ENCODE measurements at places on chromosomes 1 and 21.

DNA sequence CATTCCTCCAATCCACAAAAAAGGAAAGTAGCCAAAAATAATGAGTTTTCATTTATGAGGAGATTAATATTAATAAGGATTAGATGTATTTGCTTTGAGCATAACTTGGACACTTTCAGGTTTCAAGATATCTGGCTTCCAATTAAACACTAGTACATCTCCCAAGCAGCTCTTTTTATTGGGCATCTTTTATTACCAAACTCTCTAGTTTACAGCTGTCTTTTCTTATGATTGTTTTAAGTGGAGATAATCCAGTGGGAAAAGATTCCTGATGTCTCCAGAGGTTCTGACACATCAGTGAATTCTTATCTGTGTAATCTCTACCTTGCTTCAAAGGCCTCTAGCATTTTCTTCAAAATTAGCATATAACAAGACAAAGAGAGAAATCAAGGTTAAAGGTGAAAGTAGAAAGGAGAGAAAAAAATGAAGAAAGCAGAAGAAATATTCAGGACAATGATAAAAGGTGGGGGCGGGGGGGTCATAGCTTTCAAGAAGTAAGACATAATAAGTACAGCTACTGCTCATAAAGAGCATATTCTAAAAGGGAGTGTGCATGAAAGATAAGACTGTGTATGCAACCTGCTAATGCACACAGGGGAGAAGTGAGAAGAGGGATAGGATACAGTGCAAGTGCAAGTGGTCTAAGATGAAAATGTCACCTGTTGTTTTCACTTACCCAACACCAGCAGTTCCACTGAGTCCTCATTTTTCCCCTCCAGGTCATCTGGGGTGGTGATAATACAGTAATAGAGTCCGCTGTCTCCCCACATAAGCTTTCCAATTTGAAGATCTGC, 19.1 kb downstream of the ILDR2 start:
- DNase-seq: no peak

GRCh38 chr1:66182551-66183178, 351.3 kb upstream of the SGIP1 start:
- DNase-seq: no peak

GRCh38 chr1:24886241-24886640, 43.8 kb downstream of the RUNX3 start:
- no peak for DNase-seq

DNA sequence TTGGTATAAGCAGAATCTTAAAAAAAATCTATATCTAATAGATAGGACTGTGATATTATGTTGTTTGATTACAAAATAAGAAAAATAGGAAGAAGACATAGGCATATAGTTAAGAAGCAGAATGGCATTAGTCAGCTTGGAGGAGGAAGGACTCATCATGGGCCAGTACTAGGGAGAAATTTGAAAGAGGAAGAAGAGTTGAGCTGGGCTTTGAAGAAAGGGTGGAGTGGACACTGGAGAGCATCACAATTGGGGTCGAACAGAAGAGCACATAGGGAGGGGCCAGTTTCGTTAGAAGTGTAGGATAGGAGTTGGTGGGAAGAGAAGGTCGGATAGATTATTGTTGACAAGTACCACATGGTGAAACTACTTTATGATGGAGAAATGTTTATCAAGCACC, 129.3 kb downstream of the CACHD1 start:
- DNase-seq: no peak

DNA sequence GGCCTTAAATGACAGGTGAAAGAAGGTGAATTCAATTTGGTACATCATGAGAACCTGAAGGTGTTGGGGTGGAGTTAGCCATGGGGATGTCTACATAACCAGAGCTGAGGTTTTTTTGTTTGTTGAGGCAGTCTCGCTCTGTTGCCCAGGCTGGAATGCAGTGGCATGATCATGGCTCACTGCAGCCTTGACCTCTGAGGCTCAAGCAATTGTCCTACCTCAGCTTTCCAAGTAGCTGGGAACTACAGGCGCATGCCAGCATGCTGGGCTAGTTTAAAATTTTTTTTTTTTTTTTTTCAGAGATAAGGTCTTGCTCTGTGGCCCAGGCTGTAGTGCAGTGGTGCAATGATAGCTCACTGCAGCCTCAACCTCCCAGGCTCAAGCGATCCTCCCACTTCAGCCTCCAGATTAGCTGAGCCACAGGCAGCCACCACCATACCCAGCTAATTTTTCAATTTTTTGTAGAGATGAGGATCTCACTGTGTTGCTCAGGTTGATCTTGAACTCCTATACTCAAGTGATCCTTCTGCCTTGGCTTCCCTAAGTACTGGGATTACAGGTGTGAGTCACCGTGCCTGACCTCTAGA, 1.9 kb upstream of the MPZ start:
- DNase-seq: no peak

DNA sequence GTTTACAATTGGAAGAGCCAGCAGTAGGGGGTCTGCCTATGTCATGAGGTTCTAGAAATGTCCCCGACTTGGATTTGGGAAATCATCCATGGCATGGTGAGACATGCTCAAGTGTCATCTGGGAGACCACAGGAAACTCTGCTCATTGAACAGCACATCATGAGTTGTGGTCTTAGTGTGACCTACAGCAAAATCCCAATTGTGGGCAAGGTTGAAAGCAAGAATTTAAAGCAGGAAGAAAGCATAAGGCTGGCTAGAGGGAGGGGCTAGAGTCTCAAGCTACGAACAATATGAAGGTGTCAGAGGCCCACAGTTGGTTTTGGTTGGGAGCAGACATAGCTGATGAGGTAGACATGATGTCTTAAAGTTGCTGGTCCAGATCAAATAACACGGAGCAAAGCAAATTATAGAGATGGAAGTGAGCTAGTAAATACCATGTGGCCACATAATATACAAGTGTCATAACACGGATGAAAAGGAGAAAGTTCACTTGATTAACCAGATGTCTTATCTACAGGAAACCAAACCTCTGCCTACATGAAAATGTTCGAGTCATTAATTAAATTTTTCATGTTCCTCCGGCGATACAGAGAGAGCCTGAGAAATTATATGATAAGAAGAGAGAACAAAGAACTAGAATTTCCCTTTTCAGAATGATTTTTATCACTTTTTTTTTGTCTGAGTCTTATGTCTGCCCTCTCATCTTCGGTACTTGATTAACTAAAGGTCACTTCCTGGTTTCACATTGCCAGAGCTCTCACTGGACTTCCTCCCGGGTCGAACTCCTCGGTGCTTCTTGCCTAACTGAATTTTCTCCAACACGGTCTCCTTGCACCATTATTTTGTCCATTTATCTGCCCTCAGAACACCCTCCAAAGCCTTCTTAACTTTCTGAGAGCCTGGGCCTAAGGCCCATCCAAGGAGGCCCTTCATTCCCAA, 67.5 kb upstream of the DUSP10 start:
- DNase-seq: no peak

GRCh38 chr1:161499099-161500039, 5.9 kb upstream of the FCGR2A start:
- DNase-seq: no peak

GRCh38 chr1:18132711-18133541, 25.3 kb downstream of the IGSF21 start:
- DNase-seq: no peak

DNA sequence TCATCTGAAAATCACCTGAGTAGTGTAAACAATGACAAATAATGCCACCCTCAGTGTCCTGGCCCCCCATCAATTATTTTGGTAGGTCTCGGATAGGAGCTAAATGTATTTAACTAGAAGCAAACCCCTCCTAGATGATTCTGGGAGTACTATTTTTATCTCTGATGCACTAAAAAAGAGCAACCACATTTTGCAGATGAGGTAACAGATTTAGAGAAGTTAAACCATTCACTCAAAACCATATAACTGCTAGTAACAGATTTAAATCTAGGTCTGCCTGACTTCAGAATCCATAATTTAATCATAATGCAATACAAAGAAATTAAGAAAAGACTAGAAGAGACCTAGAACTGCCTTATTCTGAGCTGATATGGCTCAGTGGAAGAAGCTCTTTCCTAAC, 17.3 kb upstream of the PTCH2 start:
- no peak for DNase-seq

DNA sequence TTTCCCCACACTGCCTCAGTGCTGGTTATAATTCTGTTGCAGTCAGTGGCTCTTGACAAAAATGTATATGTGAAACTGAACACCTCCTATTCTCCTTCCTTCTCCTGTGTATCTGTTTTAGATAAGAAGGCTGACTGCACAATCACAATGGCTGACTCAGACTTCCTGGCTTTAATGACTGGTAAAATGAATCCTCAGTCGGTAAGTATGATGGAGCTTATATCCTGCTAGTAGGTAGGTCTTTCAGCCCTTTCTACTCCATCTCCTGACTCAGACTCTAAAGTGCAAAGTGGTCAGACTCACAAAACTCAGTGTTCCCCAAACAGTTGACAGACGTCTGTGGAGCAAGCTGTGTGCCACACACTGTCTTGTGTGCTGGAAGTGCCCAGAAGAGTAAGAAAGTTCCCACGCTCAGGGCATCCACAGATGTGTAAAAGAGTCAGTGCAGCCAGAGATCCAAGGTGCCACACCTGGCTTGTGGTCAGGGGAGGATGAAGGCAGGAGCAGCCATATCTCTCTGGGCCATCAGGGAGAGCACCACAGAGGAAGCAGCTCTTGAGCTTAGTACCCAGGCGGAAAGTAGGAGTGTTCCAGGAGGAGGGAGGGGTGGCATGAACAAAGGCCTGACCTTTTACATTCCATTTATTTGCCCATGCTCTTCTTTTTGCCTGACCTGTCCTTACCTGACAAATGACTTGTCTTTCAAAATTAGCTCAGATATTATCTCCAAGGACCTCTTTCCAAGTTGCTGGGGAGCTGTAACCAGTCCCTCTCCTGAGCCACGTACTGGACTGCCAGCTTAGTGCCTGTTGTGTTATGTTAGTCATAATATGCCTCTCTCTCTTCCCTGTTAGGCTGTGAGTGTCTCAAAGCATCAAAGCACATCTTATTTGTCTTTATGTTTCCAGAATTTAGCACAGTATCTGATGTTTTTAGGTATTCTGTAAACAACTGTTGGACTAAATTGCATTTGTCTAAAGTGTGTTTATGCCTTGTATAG, 14.0 kb upstream of the PODN start:
- no peak for DNase-seq

DNA sequence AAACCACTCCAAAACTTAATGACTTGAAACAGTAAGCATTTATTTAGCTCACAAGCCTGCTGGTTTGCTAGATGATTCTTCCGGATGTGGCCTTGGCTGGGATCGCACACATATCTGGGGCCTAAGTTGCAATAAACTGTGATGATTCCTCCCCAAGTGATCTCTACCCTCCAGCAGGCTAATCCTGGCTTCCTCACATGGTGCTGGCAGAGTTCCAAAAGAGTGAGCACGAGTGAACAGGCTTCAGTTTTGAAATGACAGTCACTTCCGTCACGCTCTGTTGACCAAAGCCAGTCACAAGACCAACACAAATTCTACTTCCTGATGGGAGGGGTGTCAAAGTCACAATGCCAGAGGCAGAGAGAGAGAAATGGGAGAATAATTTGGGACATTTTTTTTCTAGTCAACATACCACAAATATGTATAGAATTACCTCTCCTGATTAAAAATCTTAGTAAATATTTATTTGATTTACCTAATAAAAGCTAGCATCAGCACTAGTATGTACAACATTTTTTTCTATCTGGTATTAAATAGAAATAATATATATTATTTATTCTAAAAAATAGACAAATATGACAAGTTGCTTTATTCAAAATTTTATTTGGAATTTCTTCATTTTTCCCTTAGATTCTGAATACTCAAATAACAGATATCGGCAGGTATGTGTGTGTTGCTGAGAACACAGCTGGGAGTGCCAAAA, 292.7 kb downstream of the TPR start:
- peak; percentile 100 for DNase-seq

- DNase-seq: no peak
Observed at GRCh38 chr1:31586376-31587327, 10.3 kb downstream of the TINAGL1 start.

DNA sequence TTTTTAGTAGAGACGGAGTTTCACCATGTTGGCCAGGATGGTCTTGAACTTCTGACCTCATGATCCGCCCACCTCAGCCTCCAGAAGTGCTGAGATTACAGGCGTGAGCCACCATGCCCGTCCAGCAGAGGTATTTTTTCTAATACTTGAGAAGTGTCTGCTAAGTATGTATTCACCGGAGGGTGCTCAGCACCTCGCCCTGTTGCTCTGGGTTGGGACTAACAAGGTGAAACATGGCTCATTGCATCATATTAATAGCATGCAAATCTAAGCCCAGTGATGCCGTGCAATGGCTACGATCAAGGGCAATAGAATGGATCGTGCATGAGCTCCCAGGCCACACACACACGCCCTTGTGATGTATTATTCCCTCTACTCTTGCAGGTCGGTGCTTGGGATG, 68.7 kb downstream of the PDE9A start:
- no peak for DNase-seq

DNA sequence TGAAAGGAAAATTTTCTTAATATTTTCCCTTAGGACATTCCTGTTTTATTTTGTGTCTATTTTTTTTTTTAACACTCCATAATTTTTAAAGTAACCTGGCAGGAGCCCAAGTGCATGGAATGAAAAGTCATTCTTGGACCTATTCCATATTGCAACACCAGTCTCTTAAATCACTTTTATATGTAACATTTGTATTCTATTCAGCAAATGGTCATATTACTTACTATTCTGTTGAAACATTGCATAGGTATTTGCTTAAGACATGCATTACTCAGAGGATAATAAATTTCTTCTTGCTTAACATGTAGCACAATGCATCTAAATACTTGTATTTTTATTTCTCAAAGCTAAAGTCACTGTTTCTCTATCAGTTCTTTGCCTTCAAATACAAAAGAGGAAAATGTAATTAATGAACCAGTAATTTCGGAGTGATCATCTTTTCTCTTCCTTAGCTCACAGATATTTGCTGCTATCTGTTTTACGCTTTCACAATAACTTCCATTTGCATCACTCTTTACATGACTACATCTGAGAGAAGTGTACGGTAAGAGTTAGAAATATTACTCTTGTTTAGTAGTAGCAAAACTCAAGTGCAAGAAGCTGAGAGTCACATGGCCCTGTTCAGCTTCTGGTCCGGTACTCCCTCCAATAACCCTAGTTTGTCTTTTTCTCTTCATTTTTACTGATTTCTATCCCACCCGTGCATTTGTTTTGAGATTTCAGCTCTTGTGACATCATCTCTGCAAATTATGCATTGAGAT, 394.8 kb downstream of the USP25 start:
- DNase-seq: no peak

GRCh38 chr1:233412812-233413211, 85.3 kb downstream of the MAP3K21 start:
- DNase-seq: no peak

- DNase-seq: no peak
Observed at GRCh38 chr1:1578371-1578940, 3.8 kb upstream of the SSU72 start.

- DNase-seq: no peak
Observed at GRCh38 chr21:45064618-45065399, 9.6 kb upstream of the ADARB1 start.

- DNase-seq: no peak
Observed at GRCh38 chr1:11150326-11150725, 38.8 kb upstream of the ANGPTL7 start.

GRCh38 chr1:29352719-29353420, 116.5 kb downstream of the PTPRU start:
- DNase-seq: no peak

- DNase-seq: peak; percentile 27
Observed at GRCh38 chr21:42384989-42385388, 10.9 kb downstream of the TMPRSS3 start.

GRCh38 chr1:7962014-7962335, 464 bp downstream of the PARK7 start:
- no peak for DNase-seq
